ENCODE measurements at places on chromosomes 11 and 22. TPM values are rescaled to one million over a fixed set of nuclear protein-coding genes. Genes with fewer than 3 reads are reported as not detected.
A peak's percentile ranks its signal among the peaks of the same experiment; 100 is the strongest.

DGCR6 gene
- 16.2 TPM for total RNA-seq

OR4D5 gene
- not detected for total RNA-seq

RASSF10 gene
- total RNA-seq: not detected

CSTPP1 gene
- 16.1 TPM for total RNA-seq

GRAMD4 gene
- total RNA-seq: 32.1 TPM

PIH1D2 gene
- total RNA-seq: 0.32 TPM

DNA sequence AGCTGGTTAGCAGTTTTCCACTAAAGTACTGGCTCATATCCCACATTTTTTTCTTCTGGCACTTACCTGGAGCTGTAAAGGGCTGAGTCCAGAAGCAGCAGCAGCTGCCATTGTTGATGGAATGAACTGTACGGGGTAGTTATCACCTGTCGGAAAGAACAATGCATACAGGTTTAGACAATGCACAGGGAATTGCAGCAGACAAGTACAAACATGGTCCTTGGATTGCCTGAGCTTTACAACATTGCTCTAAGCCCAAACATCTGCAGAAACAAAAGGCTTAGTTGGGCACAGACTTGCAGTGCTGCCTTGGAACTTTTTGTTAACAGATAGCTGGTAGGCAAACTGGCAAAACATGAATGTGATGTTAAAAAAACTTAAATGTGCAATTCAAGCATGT, 258.8 kb downstream of the SOX6 start:
- H3K4me3 ChIP-seq: no peak overlapping the region
- no peaks in the 10 kb centered on the region for H3K36me3 ChIP-seq
- no peaks in the 10 kb centered on the region for H3K4me1 ChIP-seq
- no peak overlapping the region for H3K27ac ChIP-seq
- DNase-seq: no peak

DNA sequence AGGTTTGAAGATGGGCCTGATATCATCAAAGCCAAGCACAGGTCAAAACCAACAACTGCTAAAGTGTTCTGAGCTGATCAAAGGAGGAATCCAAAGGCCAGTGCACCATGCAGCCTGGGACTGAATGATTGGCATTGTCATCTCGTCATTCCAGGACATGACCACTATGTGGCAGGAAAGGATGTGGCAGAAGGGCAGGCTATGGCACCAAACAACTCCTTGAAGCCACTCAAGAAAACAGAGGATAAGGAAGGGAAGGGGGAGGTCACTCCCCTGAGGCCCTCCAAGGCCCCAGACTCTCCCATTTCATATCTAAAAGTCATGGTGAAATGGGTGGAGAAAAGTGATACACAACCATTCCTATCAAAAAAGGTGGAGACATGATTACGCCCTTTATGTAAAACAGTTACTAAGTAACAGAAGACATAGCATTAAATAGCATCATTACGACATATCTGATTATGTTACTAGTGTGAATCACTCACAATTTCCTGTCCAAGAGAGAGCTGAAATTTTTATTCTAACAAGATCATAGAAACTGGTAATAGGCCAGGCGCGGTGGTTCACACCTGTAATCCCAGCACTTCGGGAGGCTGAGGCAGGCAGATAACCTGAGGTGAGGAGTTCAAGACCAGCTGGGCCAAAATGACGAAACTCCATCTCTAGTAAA, 49.3 kb downstream of the AHNAK start:
- H3K27ac ChIP-seq: no peak overlapping the region
- H3K36me3 ChIP-seq: no peaks in the 10 kb centered on the region
- no peaks in the 10 kb centered on the region for H3K4me1 ChIP-seq
- DNase-seq: no peak
- H3K4me3 ChIP-seq: no peak overlapping the region
- no peaks in the 10 kb centered on the region for H3K27me3 ChIP-seq

DNA sequence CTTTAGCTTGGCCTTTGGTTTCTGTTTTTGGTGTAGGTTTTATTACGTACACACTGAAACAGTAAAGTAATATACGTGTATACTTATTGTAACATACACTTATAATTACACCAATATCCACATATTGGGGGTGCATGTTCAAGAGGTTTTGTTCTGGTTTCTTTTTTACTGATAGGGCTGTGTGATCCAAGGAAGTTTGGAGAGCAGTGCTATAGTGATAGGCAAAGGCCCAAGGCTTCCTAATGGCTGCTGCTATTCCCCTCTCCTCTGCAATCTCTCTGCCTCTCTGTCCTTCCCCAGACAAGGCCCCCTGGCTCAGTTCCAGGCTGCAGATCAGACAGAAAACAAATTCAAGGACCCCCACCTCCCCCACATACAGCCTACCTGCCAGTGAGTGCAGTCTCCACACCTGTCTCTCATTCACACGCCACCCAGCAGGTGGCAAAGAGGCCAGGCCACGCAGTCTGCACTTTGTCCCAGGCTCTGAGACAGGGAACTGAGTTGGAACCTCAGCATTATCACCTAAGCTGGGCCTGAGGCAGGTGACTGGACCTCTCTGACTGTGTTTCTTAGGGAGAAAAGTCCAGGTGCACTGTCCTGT, 15.1 kb downstream of the TMEM184B start:
- no peaks in the 10 kb centered on the region for H3K36me3 ChIP-seq
- no peak overlapping the region for H3K4me3 ChIP-seq
- H3K27ac ChIP-seq: no peak overlapping the region
- no peak for DNase-seq
- H3K27me3 ChIP-seq: no peaks in the 10 kb centered on the region

DNA sequence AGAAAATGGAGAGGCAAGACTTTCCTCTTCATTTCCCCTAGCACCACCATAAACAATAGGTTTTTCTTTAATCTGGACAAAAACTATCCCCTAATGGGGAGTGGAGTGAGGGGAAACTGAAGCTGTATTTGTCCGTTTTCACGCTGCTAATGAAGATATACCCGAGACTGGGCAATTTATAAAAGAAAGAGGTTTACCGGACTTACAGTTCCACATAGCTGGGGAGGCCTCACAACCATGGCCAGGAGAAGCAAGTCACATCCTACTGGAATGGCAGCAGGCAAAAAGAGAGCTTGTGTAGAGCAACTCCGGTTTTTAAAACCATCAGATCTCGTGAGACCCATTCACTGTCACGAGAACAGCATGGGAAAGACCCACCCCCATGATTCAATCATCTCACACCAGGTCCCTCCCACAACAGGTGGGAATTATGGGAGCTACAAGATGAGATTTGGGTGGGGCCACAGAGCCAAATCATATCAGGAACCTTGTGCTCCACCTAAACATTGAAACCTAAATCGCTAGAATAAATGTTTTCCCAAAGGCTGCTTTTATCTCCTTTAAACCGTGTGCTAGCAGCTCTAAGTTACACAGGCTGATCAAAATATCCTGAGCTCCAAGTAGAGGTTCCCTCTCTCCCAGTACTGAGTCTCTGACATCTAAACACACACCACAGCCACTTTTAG, 4.3 kb downstream of the UBQLN3 start:
- H3K36me3 ChIP-seq: no peaks in the 10 kb centered on the region
- H3K27me3 ChIP-seq: no peaks in the 10 kb centered on the region
- H3K27ac ChIP-seq: no peak overlapping the region
- no peak overlapping the region for H3K4me3 ChIP-seq
- no peaks in the 10 kb centered on the region for H3K4me1 ChIP-seq
- DNase-seq: no peak

- H3K27me3 ChIP-seq: no peaks in the 10 kb centered on the region
- peaks cover 23% of the 10 kb centered on the region for H3K4me1 ChIP-seq
- no peaks in the 10 kb centered on the region for H3K36me3 ChIP-seq
- no peak overlapping the region for H3K4me3 ChIP-seq
- no peak for DNase-seq
These were observed 9.8 kb upstream of the GRAMD4 start for GRCh38 chr22:46610356-46610755.

DNA sequence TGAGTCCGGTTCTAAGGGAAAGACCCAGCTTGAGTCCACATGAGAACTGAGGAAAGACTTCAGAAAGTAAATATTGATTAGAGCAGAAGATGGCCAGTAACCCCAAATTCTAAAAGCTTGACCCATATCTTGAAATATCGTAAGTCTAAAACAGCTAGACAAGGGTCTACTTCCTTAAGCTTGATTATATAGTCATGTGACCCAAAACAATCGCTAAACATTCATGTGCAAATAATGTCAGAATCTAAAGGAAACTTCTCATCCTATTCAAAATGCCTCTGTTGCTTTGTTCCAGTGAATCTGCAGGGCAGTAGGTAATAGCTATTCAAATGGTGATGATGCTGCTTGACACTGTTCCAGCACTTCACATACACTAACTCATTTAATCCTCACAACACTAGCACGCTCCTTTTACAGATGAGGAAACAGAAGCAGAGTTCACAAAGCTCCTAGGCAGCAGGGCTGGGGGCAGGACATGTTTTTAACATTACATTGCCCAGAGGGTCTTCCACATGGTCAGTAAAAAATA, 52.6 kb downstream of the TCF20 start:
- H3K36me3 ChIP-seq: no peaks in the 10 kb centered on the region
- DNase-seq: no peak
- H3K27me3 ChIP-seq: no peaks in the 10 kb centered on the region
- peaks cover 21% of the 10 kb centered on the region for H3K4me1 ChIP-seq

GRCh38 chr22:29194184-29194583, 11.5 kb upstream of the EMID1 start:
- no peak for DNase-seq
- H3K36me3 ChIP-seq: no peaks in the 10 kb centered on the region
- H3K27ac ChIP-seq: no peak overlapping the region
- H3K4me3 ChIP-seq: no peak overlapping the region

DNA sequence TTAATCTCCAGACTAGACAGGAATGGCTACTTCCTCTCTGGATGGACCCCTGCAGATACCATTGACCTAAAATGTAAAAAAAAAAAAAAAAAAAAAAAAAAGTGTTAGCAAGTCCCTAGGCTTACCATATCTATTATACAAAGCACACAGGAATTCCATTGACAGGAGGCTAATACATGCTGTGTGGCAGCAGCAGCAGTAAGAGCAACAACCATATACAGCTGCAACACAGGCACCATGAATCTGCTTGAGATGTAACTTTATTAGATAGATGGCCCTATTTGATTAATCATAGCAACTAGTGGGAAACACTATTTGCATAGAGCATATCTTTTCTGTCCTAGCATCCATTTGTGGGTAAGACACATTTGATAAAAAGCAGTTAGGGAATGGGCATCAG, 1447.1 kb downstream of the FAM181B start:
- H3K36me3 ChIP-seq: no peaks in the 10 kb centered on the region
- H3K4me1 ChIP-seq: no peaks in the 10 kb centered on the region
- no peaks in the 10 kb centered on the region for H3K27me3 ChIP-seq
- H3K27ac ChIP-seq: no peak overlapping the region
- no peak overlapping the region for H3K4me3 ChIP-seq

GRCh38 chr22:46053563-46054090, 76.7 kb upstream of the WNT7B start:
- peak overlapping the region; percentile 71 for H3K4me3 ChIP-seq
- no peaks in the 10 kb centered on the region for H3K36me3 ChIP-seq
- DNase-seq: peak; percentile 71
- no peaks in the 10 kb centered on the region for H3K27me3 ChIP-seq

DNA sequence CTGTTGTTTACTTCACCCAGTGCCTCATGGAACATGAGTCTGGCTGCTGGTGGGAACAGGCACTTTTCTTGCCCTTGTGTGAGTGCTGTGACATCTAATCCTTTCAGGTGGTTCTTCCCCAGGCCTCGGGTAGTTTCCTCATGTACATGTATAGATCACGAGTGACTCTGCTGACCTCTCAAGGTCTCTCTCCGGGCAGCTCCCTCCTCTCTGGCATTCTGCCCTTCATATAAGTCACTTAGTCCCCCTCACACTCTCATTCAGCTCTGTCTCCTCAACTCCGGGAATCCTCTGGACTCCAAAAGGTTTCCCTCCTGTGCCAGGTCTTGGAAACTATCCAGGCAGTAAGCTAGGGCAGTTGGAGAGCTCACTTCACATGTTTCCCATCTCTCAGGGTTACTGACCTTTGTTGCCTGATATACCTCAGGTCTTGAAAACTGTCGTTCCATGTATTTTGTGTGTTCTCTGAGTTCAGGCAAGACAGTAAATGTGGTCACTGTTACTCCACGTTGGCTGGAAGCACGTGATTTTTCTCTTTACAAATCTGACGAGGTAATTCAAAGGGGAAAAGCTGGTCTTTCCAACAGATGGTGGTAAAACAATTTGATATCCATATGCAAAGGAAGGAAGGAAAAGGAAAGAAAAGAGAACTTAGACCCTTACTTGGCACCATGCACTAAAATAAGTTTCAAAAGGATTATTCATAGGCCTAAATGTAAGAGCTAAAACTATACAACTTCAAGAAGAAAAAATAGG, 40.5 kb upstream of the PITPNB start:
- no peak for DNase-seq
- H3K4me3 ChIP-seq: no peak overlapping the region
- H3K36me3 ChIP-seq: no peaks in the 10 kb centered on the region
- H3K27me3 ChIP-seq: no peaks in the 10 kb centered on the region

DNA sequence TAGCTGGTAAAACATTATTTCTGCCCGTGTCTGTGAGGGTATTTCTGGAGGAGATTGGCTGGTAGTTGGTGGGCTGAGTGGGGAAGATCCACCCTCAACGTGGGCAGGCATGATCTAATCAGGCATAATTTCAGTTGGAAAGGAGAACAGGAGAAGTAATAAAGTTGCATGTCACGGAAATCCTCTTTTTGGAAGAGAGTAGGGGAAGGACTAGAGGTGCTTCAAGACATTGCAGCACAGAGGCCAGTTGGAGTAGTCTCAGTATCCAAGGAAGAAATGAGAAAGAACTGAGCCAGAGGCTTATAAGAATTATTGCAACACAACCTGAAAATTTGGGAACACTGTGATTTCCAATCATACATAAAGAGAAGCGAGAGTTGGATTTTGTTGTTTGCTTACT, 1155.1 kb downstream of the FAM181B start:
- H3K27ac ChIP-seq: no peak overlapping the region
- H3K27me3 ChIP-seq: no peaks in the 10 kb centered on the region
